ENCODE measurements at places on chromosomes 2 and 18.

GRCh38 chr2:101868525-101868924 lies 123.2 kb upstream of the IL1R2 start:
- DNase-seq = no peak

DNA sequence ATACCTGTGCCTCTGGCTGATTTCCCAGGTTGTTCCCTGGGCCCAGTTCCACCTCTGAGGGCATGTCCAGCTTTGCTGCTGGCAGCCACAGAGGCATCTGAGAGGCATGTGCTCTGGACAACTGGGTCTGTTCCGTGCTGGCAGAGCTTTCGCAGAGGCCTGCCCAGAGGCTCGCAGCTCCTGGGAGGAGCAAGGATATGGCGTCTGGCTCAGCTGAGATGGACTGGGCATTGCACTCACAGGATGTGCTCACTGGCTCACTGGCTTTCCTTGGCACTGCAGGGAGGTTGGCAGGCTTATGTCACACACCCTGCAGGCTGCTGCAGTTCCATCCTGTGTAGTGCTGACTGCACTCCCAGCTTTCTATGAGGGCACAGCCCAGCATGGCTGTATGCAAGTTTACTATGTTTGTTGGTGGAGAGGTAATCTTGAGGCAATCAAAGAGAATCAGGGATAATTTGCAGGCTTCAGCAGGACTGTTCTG lies 172.3 kb downstream of the PRKCE start:
- peak; percentile 43 for DNase-seq

GRCh38 chr2:102140377-102140776 lies 2.2 kb upstream of the IL1R1 start:
- DNase-seq = no peak

DNA sequence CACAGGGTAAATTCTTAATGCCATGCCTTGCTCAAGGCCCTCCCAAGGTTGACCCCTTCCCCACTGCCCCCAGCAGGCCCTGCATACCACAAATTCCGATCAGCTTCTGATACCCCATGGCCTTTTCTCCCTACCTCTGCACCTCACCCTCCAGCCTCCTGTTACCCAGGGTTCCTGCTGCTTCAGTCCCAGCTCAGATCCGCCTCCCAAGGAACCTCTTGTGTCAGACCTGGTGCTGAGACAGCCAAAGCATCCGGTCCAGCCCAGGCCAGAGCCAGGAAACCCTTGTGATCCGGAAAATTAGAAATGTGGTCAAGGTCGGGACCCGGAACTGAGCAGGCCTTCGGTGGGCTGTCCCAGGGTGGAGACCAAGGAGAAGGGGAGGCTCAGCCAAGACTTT lies 231.3 kb downstream of the BCL2 start:
- DNase-seq = no peak

DNA sequence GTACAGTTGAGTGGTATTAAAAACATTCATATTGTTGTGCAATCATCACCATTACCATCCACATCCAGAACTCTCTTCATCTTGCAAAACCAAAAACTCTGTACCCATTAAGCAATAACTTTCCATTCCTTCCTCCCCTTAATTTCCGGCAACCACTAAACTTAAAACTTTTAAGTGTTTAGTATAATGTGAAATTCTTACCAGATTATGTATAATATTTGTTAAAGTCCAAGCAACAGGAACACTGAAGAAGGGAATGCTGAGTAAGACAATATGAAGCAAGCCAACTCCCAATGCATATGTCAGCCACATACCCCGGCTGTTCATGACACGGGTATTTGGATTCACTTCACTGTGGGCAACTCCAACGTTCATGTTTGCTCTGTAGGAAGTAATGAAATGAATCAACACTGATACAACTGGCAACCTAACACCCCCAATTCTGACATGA lies 1.9 kb downstream of the ORMDL1 start:
- no peak for DNase-seq

- no peak for DNase-seq
Measured at GRCh38 chr18:77124452-77124922, 8.1 kb downstream of the MBP start.

GRCh38 chr2:237669628-237670392 lies 42.4 kb downstream of the LRRFIP1 start:
- no peak for DNase-seq

- DNase-seq = no peak
Measured at GRCh38 chr2:215743066-215743465, 270.3 kb downstream of the MREG start.

- DNase-seq = no peak
Measured at GRCh38 chr2:114754907-114755563, 312.6 kb downstream of the DPP10 start.

- peak; percentile 55 for DNase-seq
Measured at GRCh38 chr2:58429014-58429875, 188.1 kb upstream of the FANCL start.

DNA sequence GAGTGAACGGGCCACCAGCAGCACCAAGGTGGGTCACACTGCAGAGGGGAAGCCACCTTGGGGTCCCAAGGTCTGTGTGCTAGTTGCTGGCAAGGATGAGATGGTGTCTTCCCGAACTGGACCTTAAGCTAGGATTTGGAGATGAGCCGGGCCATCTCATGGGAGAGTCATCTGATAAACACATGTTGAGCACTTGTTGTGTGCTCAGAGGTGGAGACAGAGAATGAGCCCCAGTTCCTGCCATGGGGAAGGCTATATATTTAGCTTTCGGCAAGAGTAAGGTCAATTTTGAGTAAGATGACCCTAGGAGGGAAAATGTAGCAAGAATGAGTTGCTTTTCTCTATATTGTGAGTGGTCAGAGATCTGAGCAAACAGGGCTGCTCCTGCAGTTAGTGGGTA lies 41.4 kb upstream of the RPL31 start:
- no peak for DNase-seq

GRCh38 chr2:10076511-10076910 lies 3.7 kb downstream of the CYS1 start:
- no peak for DNase-seq

DNA sequence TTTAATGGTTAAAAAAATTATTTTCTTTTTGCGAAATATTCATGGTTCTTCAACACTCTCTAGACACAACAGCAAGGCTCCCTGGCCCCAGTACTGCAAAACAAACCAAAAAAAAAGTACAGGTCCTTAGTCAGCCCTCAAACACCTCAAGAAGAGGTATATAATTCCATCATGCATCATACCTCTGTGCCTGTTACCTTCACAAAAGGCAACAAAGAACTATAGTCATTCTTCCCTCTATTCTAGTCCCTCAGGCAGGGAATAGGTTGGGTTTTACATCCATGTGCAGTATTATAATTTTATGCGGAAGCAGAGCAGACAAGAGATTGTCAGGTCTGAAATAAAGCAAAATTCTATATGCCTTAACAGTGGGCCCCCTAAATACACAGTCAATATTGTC lies 8.5 kb downstream of the NFE2L2 start:
- DNase-seq = no peak

- DNase-seq = no peak
Measured at GRCh38 chr2:31372097-31372496, 42.4 kb downstream of the XDH start.

GRCh38 chr2:38959938-38960608 lies 70.4 kb downstream of the ARHGEF33 start:
- DNase-seq = peak; percentile 24

- DNase-seq = no peak
Measured at GRCh38 chr18:42824178-42824577, 291.3 kb downstream of the RIT2 start.

GRCh38 chr18:37425222-37425621 lies 140.4 kb downstream of the CELF4 start:
- no peak for DNase-seq

- no peak for DNase-seq
Measured at GRCh38 chr18:63677500-63678225, 16.0 kb upstream of the SERPINB3 start.

DNA sequence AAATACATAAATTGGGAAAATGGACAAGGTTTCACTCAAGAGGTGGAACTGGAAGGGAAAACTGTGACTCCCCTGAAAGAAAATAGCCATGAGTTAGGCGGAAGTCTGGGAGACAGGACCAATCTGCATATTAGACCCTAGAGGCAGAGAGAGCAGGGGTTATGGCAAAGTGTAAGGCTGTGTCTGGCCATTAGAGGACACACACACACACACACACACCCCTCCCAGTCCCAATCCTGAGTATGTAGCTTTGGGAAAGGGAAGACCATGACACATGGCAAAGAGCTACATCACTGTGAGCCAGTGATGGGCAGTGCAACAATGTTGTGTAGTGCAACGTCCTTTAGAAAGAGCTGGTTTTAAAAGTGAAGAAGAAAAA lies 479.9 kb upstream of the NXPH2 start:
- DNase-seq = no peak

- DNase-seq = no peak
Measured at GRCh38 chr18:36330435-36331052, 33.0 kb downstream of the FHOD3 start.

- DNase-seq = no peak
Measured at GRCh38 chr18:75496151-75496550, 68.6 kb upstream of the SMIM21 start.

GRCh38 chr2:206337956-206338355 lies 63.5 kb downstream of the ZDBF2 start:
- no peak for DNase-seq

DNA sequence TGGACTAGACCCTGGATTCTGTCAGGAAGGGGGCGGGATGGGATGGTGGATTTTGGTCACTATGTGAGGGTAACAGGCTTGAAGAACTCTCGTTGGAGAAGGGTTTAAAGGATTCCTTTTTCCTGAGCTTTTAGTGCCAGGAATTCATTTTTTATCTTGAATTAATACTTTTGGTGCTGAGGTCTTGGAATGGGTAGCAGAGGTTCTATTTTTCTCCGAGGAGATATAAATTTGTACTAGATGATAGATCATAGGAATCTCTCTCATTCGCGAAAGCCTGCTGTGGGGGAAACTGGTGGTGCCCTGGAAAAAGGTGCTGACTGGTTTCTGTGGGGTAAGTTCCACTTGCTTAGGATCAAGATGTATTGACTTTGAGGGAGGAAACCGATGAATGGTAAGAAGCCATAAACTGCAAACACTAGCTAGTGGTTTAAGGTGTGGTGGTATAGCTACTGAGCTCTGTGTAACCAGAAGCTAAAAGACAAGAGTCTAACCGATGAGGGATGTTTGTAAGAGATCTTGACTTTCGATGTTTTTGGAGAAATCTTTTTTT lies 706 bp downstream of the AGPS start:
- DNase-seq = no peak

DNA sequence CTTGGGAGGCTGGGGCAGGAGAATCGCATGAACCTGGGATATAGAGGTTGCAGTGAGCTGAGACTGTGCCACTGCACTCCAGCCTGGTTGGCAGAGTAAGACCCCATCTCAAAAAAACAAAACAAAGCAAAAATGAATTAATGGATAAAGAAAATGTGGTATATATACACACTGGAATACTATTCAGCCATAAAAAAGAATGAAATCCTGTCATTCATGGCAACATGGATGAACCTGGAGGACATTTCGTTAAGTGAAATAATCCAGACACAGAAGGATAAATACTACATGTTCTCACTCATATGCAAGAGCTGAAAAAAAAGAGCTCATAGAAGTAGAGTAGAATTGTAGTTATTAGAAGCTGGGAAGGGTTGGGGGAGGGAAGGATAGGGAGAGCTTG lies 80.8 kb downstream of the RAB31 start:
- no peak for DNase-seq

DNA sequence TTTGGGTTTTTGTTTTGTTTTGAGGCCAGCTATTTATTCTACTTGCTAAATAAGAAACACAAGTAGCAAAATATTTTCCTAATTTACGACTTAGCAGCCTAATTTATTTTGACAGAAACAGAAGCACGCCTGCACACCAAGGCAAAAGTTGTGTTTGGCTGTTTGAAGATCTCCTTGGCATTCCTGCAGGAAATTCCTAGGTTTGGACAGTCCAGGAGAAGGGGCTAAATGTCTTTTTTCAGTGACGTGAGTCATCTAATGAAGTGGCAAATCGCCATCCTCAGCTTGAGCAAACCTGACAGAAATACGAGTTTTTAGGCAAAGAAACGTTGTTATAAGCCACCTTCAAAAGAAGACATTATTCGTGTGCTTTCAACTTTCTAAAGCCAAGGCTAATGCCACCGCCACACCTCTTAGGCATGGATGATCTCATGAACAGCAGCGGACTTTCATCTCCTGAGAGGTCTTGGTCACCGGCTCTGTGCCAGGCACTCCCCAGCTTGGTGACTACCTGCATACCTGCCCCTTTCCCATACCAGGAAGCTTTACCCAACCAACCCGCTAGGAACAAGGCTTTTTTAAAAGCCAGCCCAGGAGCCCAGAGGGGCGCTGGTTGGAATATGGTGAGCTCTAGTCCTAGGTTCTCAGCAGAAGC lies 30.9 kb downstream of the STK39 start:
- no peak for DNase-seq

GRCh38 chr2:53450923-53451322 lies 316.7 kb upstream of the CHAC2 start:
- no peak for DNase-seq

- no peak for DNase-seq
Measured at GRCh38 chr2:146477383-146477782, 1367.4 kb upstream of the ACVR2A start.

DNA sequence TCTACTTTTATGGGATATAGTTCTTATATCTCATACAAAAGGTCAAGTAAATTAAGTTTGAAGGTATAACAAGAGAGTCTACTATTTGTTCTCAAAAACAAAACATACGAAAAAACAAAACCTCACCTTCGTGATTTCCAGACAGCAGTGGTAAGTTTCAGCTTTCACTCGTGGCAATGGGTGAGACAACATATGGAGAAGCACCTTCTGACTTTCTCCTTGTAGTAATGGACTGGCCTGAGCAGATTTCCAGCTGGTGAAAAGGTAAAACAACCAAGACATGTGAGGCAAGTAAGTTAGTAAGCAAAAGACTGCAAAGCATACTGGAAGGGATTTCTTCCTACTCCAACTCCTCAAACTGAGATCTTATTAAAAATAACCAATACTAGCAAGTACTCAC lies 39.6 kb downstream of the RTTN start:
- DNase-seq = no peak

- DNase-seq = no peak
Measured at GRCh38 chr18:2409906-2410305, 161.4 kb downstream of the METTL4 start.

GRCh38 chr18:38654946-38655345 lies 1089.3 kb upstream of the CELF4 start:
- DNase-seq = no peak

- no peak for DNase-seq
Measured at GRCh38 chr18:54086046-54086802, 138.2 kb downstream of the MBD2 start.

GRCh38 chr2:218648088-218648786 lies 11.2 kb downstream of the ZNF142 start:
- DNase-seq = peak; percentile 49
